Activated T-helper 17 cell treated with anti-CD3 and anti-CD28 coated beads, Interleukin-2, amount 50 U/mL, for 72 hours (primary cell): ENCODE measurements at places on chromosomes 4 and X.

GRCh38 chr4:138050601-138051000, 191.5 kb downstream of the SLC7A11 start:
- no peak overlapping the region for H3K4me3 ChIP-seq
- no peak overlapping the region for H3K27ac ChIP-seq
- no peaks in the 10 kb centered on the region for H3K4me1 ChIP-seq
- ATAC-seq, result no peak
- no peaks in the 10 kb centered on the region for H3K27me3 ChIP-seq
- no peaks in the 10 kb centered on the region for H3K36me3 ChIP-seq

GRCh38 chr4:82624819-82625218, 63.0 kb upstream of the TMEM150C start:
- H3K27me3 ChIP-seq, result no peaks in the 10 kb centered on the region
- ATAC-seq, result no peak
- no peaks in the 10 kb centered on the region for H3K36me3 ChIP-seq
- no peak overlapping the region for H3K27ac ChIP-seq
- no peak overlapping the region for H3K4me3 ChIP-seq
- H3K4me1 ChIP-seq, result no peaks in the 10 kb centered on the region

DNA sequence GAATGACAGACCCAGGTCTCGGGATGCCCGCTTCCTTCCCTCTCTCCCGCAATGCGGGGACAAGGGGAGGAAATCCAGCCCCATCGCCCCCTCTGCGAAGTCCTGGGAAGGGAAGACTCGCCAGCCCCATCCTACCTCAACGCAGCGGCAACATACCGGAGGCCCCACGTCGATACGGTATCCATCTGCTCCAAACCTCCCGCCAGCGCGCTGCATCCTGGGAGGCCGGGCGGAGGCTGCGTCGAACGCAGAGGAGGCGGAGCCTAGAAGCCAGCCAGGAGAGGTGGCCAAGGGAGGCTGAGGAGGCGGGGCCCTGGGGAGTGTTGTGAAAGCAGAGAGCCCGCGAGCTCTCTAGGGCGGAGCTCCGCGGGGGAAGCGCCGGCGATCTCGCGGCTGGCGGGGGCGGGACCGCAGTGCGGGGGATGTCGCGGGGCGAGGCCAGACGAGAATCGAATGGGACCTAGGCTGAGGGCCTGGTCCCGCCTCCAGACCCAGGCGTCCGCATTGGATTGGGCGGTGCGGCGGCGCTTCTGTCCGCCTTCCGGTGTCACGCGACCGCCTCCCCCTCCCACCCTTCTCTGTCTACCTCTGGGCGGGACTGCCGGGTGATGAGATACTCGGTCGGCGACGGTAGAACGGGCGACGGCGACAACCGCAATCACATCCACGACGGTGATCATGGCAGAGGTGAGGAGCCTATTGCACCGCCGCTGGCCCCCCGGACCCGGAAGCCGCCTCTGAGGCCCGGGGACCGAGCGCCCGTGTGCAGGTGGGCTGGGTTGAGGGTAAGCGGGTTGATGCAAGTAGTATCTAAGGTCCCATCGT, at the start of the genes FANCB and MOSPD2:
FANCB (minus strand) TSS at position 219 of the 825 bp plus-strand sequence. CDS start 7,559 bp downstream, outside the sequence.
MOSPD2 (plus strand) TSS at position 571 of the 825 bp plus-strand sequence; CDS start at position 679, 108 bp downstream.
- ATAC-seq, result peak; percentile 95
- no peaks in the 10 kb centered on the region for H3K27me3 ChIP-seq
- no peaks in the 10 kb centered on the region for H3K4me1 ChIP-seq
- peaks cover 22% of the 10 kb centered on the region for H3K36me3 ChIP-seq
- H3K4me3 ChIP-seq, result peak within 1 kb of the TSS; percentile 81

GRCh38 chrX:120791013-120791643, 84.5 kb downstream of the CT47B1 start:
- H3K36me3 ChIP-seq, result no peaks in the 10 kb centered on the region
- H3K4me3 ChIP-seq, result peak overlapping the region; percentile 43
- H3K27ac ChIP-seq, result no peak overlapping the region
- no peak for ATAC-seq

DNA sequence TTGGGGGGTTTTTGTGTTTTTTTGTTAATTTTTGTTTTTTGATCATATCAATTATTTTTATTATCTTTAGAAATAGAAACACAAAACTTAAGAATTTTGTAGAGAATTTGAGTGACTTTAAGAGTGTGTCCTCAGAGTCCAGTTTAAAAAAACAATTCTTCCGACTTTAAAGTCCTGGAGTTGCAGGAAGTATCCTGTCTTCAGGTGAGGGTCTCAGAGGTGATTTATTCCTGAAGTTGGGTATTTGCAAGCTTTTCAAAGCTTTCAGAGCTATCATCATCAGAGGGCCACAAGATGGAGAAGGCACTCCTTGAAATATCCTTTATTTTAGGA, 23.0 kb downstream of the TLR10 start:
- no peaks in the 10 kb centered on the region for H3K36me3 ChIP-seq
- ATAC-seq, result no peak
- H3K4me1 ChIP-seq, result peaks cover 5% of the 10 kb centered on the region
- H3K27me3 ChIP-seq, result no peaks in the 10 kb centered on the region

DNA sequence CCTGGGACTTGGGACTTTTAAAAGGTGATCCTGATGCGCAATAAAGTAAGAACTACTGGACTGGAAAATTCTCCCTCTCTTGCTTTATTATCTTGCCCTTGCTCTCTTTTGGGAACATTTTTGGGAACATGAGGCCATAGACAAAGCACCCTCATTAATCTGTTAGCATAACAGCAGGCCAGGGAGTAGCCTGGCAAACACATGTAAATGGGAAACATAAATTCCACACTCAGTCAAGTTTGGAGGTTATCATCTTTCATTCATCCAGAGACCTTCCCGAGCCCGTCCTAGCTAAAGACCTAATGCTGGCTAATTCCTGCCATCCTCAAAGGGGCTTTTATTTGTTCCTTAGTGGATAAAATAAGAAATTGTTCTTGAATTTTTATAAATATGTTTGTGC, 162.8 kb upstream of the ARX start:
- peaks cover 14% of the 10 kb centered on the region for H3K27me3 ChIP-seq
- H3K36me3 ChIP-seq, result no peaks in the 10 kb centered on the region
- H3K27ac ChIP-seq, result no peak overlapping the region
- H3K4me3 ChIP-seq, result no peak overlapping the region
- no peaks in the 10 kb centered on the region for H3K4me1 ChIP-seq

- H3K36me3 ChIP-seq, result no peaks in the 10 kb centered on the region
- H3K27me3 ChIP-seq, result peaks cover 16% of the 10 kb centered on the region
- no peaks in the 10 kb centered on the region for H3K4me1 ChIP-seq
Observed at GRCh38 chr4:76708971-76709771, 188.8 kb downstream of the SOWAHB start.

DNA sequence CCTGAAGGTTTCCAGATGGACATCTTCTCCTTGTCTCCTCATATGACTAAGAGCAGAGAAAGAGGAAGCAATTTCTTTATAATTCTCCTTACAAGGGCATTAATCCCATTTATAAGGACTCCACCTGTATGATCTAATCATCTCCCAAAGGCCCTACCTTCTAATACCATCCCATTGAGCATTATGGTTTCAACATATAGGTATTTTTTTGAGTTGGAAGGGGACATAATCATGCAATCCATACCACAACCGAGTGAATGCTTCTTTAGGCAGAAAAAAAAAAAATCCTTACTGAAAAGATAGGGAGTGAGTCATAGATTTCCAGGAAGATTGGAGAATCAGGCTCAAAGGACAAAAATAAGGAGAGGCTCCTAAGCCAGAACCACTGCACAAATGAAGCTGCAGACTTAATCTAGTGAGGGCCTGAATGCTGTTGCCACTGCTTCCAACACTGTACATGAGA, 312.5 kb upstream of the HS3ST1 start:
- no peaks in the 10 kb centered on the region for H3K36me3 ChIP-seq
- no peak overlapping the region for H3K4me3 ChIP-seq
- no peaks in the 10 kb centered on the region for H3K4me1 ChIP-seq
- H3K27me3 ChIP-seq, result no peaks in the 10 kb centered on the region
- no peak overlapping the region for H3K27ac ChIP-seq

GRCh38 chr4:11441194-11441556, 12.5 kb upstream of the HS3ST1 start:
- H3K27me3 ChIP-seq, result no peaks in the 10 kb centered on the region
- no peaks in the 10 kb centered on the region for H3K36me3 ChIP-seq
- ATAC-seq, result peak; percentile 44
- H3K4me3 ChIP-seq, result no peak overlapping the region
- H3K27ac ChIP-seq, result no peak overlapping the region

GRCh38 chr4:10629394-10629793, 55.2 kb downstream of the CLNK start:
- no peak overlapping the region for H3K4me3 ChIP-seq
- no peak overlapping the region for H3K27ac ChIP-seq
- no peaks in the 10 kb centered on the region for H3K4me1 ChIP-seq
- peaks cover 12% of the 10 kb centered on the region for H3K27me3 ChIP-seq
- no peak for ATAC-seq
- H3K36me3 ChIP-seq, result no peaks in the 10 kb centered on the region

- H3K36me3 ChIP-seq, result peaks cover 11% of the 10 kb centered on the region
- no peak overlapping the region for H3K27ac ChIP-seq
- ATAC-seq, result no peak
- no peaks in the 10 kb centered on the region for H3K27me3 ChIP-seq
- H3K4me1 ChIP-seq, result peaks cover 4% of the 10 kb centered on the region
Observed at GRCh38 chr4:183499389-183499788, 5.5 kb upstream of the ING2 start.

DNA sequence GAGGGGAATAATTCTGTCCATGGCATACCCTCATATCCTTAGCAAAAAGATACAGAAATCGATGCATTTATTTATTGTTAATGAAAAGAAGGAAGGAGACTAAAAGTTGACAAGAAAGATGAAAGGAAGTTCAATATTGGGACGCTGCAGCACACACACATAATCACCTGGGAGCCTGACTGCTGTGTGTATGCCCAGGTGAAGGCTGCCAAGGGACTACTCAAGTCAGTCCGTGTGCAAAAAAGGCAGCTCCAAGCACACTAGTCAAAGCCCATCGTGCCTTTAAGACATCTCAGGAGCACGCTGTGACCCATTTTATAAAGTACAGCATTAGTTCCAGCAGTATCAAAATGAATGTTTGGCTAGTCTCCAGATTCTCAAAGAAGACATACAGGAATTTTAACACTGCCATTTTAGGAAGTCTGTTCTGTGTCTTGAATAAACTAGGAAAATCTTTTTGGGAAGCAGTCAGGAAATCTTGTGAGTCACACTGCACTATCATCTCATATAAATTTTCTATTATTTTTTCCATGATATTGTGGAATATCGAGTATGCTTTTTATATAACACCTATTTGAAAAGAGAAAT, 363.9 kb downstream of the GASK1B start:
- H3K4me1 ChIP-seq, result no peaks in the 10 kb centered on the region
- no peak for ATAC-seq
- no peak overlapping the region for H3K27ac ChIP-seq
- no peak overlapping the region for H3K4me3 ChIP-seq
- no peaks in the 10 kb centered on the region for H3K36me3 ChIP-seq

GRCh38 chr4:174408841-174409552, 113.3 kb downstream of the HPGD start:
- peaks cover 3% of the 10 kb centered on the region for H3K27me3 ChIP-seq
- H3K4me1 ChIP-seq, result no peaks in the 10 kb centered on the region
- no peak overlapping the region for H3K27ac ChIP-seq
- no peak overlapping the region for H3K4me3 ChIP-seq
- no peaks in the 10 kb centered on the region for H3K36me3 ChIP-seq

GRCh38 chr4:128800701-128801284, 8.7 kb upstream of the JADE1 start:
- H3K27me3 ChIP-seq, result no peaks in the 10 kb centered on the region
- H3K4me3 ChIP-seq, result no peak overlapping the region
- H3K36me3 ChIP-seq, result no peaks in the 10 kb centered on the region
- no peak for ATAC-seq
- no peak overlapping the region for H3K27ac ChIP-seq

DNA sequence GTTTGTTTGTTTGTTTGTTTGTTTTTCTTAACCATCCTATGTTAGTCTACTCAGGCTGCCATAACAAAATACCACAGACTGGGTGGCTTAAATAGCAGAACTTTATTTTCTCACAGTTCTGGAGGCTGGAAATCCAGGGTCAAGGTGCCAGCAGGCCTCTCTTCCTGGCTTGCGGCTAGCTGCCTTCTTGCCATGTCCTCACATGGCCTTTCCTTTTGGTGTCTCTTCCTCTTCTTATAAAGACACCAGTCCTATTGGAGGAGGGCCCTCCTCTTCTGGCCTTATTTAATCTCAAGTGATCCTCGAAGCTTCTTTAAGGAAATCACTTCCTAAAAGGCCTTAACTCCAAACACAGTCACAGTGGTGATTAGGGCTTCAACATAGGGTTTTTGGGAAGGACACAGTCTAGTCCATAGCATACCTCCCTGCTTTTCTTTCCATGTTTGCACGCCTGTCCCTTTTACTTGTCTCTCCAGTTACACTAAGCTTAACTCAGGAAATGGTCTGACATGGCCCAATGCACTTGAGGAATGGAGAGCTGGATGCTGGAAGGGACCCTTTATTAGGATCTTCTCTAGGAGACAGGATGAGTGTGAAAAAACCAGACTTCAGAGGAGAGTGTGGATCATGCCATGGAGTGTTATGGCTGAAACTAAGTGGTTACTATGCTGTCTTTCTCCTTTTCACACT, 36.0 kb upstream of the MGST2 start:
- H3K27me3 ChIP-seq, result peaks cover 20% of the 10 kb centered on the region
- H3K4me3 ChIP-seq, result no peak overlapping the region
- no peaks in the 10 kb centered on the region for H3K4me1 ChIP-seq
- no peaks in the 10 kb centered on the region for H3K36me3 ChIP-seq
- no peak overlapping the region for H3K27ac ChIP-seq

- H3K27ac ChIP-seq, result no peak overlapping the region
- no peaks in the 10 kb centered on the region for H3K27me3 ChIP-seq
- no peak overlapping the region for H3K4me3 ChIP-seq
- H3K4me1 ChIP-seq, result no peaks in the 10 kb centered on the region
Observed at GRCh38 chr4:55928846-55929245, 19.9 kb upstream of the CEP135 start.

- no peak overlapping the region for H3K4me3 ChIP-seq
- no peak overlapping the region for H3K27ac ChIP-seq
- no peak for ATAC-seq
- H3K27me3 ChIP-seq, result peaks cover 17% of the 10 kb centered on the region
Observed at GRCh38 chr4:148883435-148883834, 441.2 kb upstream of the NR3C2 start.

GRCh38 chr4:10173037-10173753, 56.6 kb upstream of the WDR1 start:
- H3K27ac ChIP-seq, result no peak overlapping the region
- ATAC-seq, result no peak
- no peaks in the 10 kb centered on the region for H3K27me3 ChIP-seq

DNA sequence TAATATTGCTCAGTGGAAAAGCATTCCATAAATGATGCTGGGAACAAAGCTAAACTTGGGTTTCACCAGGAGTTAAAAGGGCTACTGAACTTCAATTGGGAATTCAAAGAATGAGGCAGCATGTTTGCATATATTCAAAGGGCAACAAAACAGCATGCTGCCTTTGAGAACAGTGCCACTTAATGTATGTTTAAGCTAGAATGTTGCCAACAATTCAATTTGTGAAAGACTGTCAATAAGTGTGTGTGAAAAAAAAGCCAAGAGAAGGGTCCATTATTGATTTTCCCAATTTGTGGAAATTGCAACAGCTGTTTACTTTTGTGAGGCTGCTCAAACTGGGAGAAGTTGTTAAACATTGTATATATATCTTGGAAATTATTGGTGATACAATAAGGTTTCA, 701.9 kb upstream of the ACTRT1 start:
- no peak overlapping the region for H3K27ac ChIP-seq
- no peak for ATAC-seq
- H3K27me3 ChIP-seq, result no peaks in the 10 kb centered on the region
- no peaks in the 10 kb centered on the region for H3K4me1 ChIP-seq
- no peaks in the 10 kb centered on the region for H3K36me3 ChIP-seq

GRCh38 chrX:54659547-54659946, 129.5 kb downstream of the GNL3L start:
- H3K36me3 ChIP-seq, result no peaks in the 10 kb centered on the region
- no peak for ATAC-seq
- no peaks in the 10 kb centered on the region for H3K27me3 ChIP-seq
- no peak overlapping the region for H3K4me3 ChIP-seq

GRCh38 chr4:40323866-40324265, 11.3 kb upstream of the CHRNA9 start:
- H3K4me3 ChIP-seq, result no peak overlapping the region
- H3K27me3 ChIP-seq, result peaks cover 4% of the 10 kb centered on the region
- H3K36me3 ChIP-seq, result no peaks in the 10 kb centered on the region
- H3K27ac ChIP-seq, result no peak overlapping the region
- peak; percentile 70 for ATAC-seq
